Inflammatory macrophage (primary cell): ENCODE measurements at places on chromosomes 3 and 15.

GRCh38 chr3:63936925-63937324 is 24.7 kb upstream of the SCAANT1 start:
- DNase-seq = no peak

DNA sequence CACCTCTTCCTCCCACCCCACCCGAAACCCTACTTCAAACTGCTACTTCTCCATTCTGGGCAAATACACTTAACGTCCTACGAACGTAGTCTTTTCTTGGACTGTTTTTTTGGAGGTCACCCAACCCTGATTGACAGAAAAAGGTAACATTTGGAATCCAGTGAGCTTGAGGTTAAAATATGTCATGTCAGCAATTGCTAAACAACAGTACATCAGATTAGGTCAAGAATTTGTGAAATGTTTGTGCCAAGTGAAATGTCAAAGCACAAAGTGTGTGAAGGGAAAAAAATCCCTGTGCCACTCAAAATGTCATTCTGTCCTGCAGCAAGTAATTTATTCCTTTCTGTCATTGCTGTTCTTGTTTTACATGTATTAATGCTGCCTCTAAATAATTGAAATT is 49.2 kb upstream of the PPP2R3A start:
- no peak for DNase-seq

DNA sequence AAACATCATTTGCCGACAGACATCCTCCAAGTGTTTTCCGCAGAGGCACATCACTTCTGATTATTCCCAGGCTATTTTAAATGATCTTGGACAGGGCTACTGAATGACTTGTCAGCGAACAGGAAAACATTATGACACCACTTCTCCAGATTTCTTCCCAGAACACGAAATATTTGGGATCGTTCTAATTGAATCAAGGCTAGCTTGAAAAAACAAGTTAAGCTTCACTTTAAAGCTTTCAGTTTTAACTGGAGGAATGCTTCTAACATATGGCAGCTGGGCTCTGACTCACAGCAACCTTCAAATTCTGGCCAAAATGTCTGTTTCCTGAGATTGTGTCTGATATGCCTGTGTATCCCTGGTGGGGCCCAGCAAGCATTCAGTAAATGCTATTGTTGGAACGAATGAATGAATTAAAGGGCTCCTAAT is 127.0 kb upstream of the ICE2 start:
- no peak for DNase-seq

DNA sequence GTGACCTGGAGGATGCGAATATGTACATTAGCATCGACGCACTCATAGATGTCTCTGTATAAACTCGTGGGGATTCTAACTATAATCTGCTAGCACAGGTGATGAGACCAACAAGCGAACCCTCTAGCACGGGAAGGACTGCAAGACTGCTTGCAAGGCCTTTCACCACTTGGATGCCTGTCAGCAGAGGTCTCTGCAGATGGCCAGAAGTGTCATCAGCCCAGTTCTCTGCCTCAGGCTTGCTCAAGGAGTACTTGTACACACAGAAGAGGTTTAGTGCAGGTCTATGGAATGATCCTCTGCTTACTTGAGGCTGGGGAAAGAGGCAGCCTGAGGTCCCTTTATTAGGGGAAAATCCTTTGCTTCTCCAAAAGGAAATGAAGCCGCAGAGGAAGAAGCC is 48.1 kb downstream of the EDEM1 start:
- DNase-seq = no peak

- DNase-seq = peak; percentile 51
Measured at GRCh38 chr15:41115161-41115651, 874 bp downstream of the INO80 start.

GRCh38 chr15:85766001-85766831 is 28.5 kb downstream of the KLHL25 start:
- no peak for DNase-seq

DNA sequence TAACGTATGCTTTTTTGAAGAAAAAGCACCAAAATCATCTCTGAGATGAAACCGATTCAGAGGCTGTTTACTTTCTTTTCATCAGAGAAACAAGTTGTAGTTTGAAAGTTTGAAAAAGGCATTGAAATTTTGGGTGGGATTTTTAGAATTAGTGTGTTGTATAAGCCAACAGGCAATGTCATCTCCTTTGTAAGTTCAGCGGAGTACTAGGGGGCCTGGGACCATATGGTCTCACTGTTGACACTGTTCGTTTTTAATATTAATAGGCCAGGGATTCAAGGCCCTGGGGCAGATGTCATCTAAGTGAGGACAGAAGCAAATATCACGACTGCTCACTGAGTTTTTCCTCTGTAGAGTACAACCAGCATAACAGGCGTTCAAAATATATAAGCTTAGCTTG is 256.2 kb upstream of the RARB start:
- DNase-seq = no peak

- peak; percentile 6 for DNase-seq
Measured at GRCh38 chr3:178086144-178086825, 450.0 kb upstream of the KCNMB2 start.

DNA sequence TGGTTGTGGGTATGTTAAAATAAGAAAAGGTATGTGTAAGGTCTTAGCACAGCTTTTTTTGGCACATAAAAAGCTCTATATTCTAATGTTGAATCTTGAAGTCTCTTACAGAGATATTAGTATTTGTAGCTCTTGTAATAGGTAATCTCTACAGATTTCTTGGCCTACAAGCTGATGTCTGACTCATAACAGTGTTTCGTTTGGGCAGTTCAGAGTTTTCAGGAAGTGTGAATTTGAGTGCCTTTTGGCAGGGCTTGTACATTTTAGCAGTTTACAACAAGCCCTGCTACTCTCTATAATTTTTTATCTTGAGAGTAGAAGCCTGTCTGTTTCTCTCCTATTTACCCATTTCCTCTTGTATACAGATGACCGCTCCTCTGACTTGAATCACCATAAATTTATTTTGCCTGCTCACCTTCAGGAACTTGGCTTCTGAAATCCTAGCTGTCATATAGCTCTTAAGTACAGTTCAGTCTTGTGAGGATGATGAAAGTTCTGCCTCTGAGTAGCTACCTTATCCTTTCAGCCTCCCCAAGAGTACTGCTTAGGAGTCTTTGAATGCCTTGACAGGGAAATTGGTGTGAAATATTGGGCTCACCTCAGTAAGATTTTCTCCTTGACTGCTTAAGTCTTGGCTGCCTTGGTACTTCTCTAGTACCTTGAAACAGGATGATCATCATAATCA is 419.9 kb upstream of the RARB start:
- no peak for DNase-seq

- no peak for DNase-seq
Measured at GRCh38 chr15:36230776-36231175, 348.6 kb upstream of the CDIN1 start.

DNA sequence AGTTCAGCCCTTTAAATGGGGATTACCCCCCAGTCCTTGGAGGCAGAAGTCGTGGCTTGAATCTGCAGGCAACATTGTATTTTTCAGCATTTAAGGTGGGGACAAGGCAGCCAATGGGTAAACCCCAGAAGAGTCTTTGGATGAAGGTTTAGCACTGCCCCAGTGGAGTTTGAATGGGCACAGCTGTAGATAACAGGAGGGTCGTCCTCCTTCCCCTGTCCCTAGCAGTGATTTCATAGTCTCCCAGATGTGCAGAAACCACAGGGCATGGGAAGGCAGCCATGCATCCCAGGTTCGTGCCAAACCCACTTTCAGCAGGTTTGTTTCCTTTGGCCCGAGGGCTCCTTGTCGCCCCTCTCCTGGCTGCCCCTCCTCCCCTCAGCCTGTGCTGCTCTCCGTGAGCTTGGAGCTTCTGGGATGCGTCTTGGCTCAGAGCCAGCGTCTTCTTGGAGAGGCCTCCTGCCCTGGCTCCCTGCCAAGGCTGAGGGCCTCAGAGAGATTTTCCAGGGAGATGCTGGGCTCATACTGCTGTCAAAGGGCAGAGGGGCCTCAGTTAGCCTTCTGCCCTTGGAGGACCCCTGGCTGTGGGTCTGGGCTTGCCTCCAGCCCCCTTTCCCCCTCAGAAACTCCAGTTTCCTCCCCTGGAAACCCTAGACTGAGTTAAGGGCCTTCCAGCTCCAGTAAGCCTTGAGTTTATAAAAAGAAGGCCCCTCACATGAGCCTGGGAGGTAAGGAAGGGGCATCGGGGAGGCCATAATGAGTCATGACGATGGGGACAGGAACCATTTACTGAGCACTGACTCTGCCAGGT is 48.9 kb upstream of the POLG start:
- DNase-seq = no peak

DNA sequence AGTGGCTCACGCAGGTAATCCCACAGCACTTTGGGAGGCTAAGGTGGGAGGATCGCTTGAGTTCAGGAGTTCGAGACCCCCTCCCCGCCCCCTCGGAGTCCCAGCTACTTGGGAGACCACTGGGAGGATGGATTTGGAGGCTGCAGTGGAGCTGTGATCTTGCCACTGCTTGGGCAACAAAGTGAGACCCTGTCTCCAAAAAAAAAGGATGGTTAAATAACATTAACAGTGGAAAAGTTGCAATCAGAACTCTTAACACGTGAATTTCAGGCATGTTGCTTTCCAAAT is 1.4 kb upstream of the TMEM87A start:
- DNase-seq = no peak

GRCh38 chr15:33693166-33693800 is 275.0 kb upstream of the CHRM5 start:
- DNase-seq = no peak

DNA sequence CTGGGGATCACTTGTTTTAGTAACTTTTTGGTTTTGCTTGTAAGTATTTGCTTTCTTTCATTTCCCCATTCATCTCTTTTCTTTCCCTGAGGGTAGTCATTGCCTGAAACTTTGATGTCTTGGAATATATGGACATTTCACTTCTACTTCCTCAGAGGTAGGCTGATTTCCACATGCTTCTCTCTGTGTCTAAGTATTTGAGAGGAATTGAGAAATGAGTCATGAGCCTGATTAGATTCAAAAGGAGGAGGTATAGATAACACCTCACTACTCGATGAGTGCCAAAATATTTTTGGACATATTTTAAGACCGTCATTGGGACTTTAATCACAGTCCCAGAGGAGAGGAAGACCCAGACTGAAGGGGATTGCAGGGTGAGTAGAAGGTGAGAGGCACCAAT is 480.1 kb upstream of the SGO1 start:
- no peak for DNase-seq

DNA sequence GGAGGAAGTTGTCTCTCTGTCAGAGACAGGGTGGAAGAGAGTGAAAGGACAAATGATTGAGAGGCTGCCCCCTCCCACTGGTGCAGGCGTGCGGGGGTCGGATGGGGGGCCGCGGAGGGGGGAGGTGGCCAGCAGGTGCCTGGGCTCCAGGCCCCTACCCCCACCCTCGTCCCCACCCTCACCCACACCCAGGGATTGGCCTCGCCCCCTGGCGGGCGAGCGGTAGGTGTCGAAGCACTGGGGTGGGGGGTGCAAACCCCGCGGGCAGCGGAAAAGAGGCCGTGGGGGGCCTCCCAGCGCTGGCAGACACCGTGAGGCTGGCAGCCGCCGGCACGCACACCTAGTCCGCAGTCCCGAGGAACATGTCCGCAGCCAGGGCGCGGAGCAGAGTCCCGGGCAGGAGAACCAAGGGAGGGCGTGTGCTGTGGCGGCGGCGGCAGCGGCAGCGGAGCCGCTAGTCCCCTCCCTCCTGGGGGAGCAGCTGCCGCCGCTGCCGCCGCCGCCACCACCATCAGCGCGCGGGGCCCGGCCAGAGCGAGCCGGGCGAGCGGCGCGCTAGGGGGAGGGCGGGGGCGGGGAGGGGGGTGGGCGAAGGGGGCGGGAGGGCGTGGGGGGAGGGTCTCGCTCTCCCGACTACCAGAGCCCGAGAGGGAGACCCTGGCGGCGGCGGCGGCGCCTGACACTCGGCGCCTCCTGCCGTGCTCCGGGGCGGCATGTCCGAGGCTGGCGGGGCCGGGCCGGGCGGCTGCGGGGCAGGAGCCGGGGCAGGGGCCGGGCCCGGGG is at the start of gene KAT2B:
TSS of gene KAT2B (plus strand) at position 682 of the 783 bp plus-strand sequence. CDS start at position 714, 32 bp downstream.
- DNase-seq = peak; percentile 57

GRCh38 chr3:105137911-105138310 is 228.8 kb upstream of the ALCAM start:
- no peak for DNase-seq

- DNase-seq = no peak
Measured at GRCh38 chr3:141095546-141095937, 44.4 kb downstream of the SPSB4 start.

- DNase-seq = no peak
Measured at GRCh38 chr3:130854208-130854864, 39.5 kb upstream of the ATP2C1 start.

DNA sequence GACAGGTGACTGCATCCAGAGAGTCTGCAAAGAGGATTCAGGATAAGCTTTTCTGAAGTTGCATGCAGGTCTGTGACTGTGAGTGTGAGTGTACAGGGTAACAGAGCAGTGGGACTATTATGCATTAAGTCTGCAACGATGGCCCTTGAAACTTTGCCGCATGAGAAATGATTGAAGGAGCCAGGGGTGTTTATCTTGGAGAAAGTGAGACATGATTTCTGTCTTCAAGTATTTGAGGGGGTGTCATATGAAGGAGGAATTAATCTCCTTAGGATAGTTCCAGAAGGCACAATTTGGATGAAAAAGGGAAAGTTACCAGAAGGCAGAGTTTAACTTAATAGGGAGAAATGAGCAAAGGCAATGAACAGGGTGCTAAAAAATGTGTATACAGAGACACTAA is 119.6 kb downstream of the ARNT2 start:
- DNase-seq = no peak
